Brain pericyte (primary cell): ENCODE measurements at places on chromosomes 6 and 20.

DNA sequence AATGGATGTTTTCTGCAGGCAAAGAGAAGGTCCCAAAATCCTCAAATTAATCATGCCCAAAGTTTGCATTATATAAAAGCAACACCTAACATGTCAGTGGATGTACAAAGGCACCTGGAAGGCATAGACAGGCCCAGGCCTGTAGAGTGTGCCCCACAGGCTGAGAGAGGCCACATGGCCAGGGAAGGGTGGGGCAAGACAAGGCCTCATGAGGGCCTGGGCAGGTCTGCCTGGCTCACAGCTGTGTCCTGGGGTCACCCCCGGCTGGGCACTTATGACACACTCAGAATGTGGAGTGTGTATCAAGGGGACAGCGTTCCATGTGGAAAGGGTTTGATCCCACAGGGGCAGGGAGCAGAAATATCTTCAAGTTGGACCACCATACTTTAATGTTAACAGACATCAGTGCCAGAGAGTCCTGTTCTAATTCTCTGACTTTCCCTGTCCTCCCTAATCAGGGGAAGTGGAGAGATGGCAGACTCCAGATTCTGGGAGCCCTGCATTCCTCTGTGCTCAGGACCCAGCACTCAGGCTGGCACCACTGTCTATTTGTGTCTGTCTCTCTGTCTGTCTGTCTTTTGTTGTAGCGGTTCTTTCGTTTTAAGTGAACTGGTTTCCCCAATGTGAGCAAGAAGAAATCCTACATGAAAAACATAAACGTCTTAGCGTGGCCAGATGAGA lies 178.3 kb upstream of the FOXA2 start:
- DNase-seq: no peak

DNA sequence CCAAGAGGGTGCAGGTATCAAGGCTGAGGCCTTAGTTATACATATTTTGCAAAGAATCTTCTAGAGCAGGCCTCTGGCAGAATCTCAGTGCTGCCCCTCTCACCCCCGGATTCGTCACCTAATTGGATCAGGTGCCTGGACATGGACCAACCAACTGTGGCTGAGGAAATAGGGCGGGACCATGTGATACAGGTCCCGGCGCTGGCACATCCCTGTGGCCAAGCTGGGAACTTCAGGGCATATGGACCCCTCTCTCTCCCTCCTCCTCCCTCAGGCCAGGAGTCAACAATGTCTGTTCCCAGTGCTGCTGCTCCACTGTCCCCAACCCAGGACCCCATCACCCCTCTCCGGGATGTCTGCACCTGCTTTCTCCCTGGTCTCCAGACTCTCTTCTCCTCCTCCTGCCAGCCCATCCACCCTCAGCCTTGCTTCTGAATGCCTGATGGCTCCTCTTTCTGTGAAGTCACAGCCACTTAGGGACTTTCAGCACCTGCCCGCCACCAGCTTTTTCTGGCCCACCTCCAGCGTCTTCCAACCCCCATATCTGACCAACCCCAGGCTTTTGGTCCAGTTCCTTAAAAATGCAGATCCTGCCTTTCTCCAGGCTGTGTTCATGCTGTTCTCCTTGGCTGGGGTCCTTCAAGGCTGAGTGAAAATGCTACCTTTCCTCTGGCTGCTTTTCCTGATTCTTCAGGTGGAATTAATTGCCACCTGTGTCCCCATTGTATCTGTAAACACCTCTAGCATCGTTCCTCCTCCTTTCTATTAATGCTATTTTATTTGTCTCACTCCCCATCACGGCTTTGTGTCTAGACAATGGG lies 19.0 kb upstream of the MLN start:
- DNase-seq: no peak

DNA sequence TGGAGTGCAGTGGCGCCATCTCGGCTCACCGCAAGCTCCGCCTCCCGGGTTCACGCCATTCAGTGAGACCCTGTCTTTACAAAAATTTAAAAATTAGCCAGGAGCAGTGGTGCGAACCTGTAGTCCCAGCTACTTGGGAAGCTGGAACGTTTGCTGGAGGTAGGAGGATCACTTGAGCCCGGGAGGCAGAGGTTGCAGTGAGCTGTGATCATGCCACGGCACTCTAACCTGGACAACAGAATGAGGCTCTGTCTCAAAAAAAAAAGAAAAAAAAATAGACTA lies 5.7 kb upstream of the PARD6B start:
- DNase-seq: no peak

GRCh38 chr6:165615636-165616035 lies 47.4 kb downstream of the PDE10A start:
- no peak for DNase-seq

DNA sequence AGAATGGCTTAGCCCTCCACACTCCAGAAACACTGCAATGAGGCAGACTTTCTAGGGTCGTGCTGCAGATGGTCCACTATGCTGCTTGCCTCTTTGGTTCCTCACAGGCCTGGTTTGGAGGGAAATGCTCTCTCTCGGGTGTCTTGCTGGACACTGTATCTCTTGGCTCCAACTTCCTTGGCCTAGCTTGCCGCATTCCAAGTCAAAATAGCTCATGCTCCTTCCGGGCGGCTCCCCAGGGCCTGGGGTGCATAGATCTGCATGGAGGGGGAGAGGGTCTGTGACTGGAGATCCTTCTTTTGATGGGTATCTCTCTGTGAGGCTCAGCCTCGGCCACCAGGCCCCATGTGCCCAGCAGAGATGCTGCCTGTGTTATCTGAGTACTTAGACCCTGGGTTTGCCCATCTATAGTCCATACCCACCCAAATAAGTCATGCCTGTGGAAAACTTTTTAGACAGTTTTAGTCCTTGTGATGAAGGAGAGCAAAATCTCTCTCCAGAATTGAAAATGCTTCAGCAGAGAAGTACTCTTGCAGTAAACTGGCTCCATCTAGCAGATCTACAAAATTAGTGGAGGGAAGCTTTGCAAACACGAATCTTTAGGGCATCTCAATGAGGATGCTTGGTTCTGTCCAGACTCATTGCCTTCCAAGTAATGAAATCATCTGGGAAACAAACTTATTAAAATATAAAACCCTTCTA lies 264.1 kb upstream of the RIN2 start:
- DNase-seq: no peak

DNA sequence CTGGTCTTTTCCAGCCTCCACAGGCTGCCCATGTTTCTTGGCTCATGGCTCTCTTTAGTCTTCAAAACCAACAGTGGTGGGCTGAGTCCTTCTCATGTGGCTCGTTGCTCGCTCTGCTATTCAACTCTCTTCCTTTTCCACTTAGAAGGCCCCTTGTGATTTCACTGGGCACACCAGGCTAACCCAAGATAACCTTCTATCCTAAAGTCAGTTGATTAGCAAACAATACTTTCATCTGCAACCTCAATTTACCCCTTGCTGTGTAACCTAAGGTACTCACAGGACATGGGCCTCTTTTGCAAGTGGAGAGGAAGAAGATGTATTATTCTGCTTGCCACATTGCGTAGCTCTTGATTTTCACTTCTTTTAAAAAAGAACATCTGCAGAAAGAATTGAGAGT lies 79.6 kb downstream of the UTRN start:
- no peak for DNase-seq

GRCh38 chr6:118313208-118313607 lies 234.9 kb upstream of the PLN start:
- no peak for DNase-seq

DNA sequence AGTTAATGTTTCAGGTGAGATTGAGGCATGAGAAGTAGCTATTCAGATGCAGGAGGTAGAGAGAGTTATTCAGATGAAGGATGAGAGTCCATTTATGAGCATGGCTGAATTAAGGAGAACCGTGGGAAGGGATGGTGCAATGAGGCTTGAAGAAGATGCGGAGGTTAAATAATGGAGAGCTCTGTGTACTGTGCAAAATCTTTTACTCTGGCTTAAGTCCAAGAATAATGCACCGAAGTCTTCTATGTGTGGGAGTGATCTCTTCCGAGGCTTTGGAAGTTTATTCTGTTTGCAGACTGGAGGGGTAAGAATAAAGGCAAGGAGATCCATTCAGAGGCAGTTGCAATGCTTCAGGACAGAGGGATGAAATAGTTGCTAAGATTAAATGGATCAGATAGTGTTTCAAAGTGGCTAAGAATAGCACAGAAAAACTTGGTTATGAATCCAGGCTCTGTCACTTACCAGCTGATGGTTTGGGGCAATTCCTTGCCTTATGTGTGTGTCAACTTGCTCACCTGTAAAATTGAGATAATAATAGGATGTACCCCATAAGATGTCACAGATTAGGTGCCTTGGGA lies 467.1 kb downstream of the HDGFL1 start:
- DNase-seq: no peak

GRCh38 chr6:36980129-36980528 lies 5.9 kb downstream of the MTCH1 start:
- DNase-seq: no peak

DNA sequence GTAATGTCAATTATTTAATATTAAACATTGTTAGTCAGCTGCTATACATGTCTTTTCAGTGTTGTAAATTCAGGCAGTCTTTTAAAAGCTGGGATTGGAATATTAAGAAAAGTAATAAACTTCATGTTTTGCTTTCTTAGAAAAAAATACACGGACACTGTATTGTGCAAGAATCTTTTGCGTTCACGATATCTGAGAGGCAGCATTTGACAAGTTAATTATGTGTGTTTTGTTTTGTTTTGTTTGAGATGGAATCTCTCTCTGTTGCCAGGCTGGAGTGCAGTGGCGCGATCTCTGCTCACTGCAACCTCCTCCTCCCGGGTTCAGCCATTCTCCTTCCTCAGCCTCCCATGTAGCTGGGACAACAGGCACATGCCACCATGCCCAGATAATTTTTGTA lies 1661.3 kb downstream of the HACE1 start:
- no peak for DNase-seq
